Stimulated activated CD4-positive, alpha-beta T cell treated with anti-CD3 and anti-CD28 coated beads, Interleukin-1b, Interleukin-23, amount 100 ng/mL, for 1 hour (primary cell): ENCODE measurements at places on chromosomes 3 and 15.

DNA sequence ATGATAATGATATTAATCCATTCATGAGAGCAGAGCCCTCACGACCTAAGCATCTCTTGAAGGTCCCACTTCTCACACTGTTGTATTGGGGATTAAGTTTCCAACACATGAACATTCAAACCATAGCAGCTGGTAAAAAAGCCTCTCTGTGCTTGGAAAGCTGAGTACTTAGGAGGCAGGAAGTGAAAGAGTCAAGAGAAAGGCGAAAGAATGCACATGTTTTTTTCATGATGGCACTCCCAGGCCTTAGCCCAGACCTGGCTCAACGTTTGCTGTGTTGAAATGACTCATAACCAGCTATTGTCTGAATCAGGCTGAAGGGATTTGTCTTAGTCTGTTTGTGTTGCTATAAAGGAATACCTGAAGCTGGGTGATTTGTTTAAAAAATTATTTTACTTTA is 84.4 kb upstream of the RGMA start:
- DNase-seq = no peak

DNA sequence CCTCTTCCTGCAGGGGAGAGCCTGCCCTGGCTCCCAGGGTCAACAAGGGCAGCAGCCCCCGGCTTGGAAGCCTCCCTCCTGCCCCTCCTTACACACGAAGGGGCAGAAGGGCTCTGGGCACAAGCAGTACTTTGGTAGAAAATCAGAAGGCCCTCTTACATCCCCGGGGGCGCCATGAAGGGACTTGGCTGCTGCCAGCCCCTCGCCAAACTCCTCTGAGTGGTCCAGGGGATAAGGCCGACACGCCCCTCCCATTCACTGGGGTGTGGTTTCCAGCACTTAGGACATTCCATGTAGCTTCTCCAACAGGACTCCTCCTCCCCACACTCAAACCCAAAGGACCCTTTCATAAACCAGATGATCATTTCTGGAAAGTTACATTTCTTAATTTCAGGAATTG is 1.2 kb upstream of the ST8SIA2 start:
- DNase-seq = no peak

GRCh38 chr15:50044904-50045303 is 74.1 kb downstream of the ATP8B4 start:
- DNase-seq = no peak

DNA sequence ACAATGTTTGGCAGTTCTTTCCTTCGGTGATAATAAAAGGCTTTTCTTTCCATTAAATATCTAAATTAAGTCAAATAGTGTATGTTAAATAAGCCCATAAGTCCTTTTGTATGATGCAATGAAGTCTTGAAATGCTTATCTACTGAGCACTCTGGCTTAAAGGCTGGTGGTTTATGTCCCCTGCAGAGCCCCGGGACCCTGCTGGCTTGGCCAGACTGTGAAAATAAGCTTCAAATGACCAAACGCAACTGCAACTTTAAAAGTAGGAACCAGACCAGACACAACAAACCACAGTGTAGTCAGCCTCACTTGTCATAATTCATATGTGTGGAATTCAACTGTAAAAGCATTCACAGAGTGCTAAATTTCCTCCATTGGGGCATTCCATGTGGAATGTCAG is 72.5 kb downstream of the FOXP1 start:
- DNase-seq = no peak

GRCh38 chr15:47944637-47945288 is 176.0 kb upstream of the SLC24A5 start:
- no peak for DNase-seq

GRCh38 chr3:186160691-186161243 is 51.9 kb upstream of the ETV5 start:
- no peak for DNase-seq

DNA sequence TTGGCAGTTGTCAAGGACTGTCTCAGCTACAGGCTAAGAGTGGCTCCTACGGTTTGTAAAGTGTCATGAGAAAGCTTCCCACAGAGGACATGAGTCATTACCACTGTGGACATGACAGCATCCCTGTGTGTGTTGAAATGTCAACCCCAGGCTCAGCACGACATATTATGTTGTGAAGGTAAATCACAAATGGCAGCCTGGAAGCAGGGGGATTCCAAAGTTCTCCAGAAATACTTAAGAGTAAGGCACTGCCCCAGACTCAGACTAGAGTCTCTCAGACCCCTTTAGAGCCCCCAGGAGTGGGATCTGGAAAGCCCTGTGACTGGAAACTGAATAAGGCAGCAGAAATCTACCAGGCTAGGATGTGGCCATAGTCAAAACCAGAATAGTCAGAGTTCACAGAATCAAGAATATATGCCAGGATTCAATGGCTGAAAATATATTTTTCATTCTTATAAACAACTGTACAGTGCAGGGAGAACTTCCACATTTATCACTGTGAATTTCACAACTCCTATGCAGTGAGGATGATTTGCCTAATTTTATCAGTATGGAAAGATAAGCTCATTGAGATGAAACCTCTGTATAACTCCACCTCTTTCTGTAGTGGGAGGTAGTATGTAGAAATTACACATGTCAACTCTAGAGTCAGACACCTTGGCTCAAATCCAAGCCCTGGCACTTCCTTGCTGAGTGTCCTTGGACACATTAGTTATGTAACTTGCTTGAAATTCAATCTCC is 237.1 kb upstream of the CFAP20DC start:
- no peak for DNase-seq

- DNase-seq = no peak
Measured at GRCh38 chr3:37768107-37768809, 93.4 kb upstream of the CTDSPL start.

GRCh38 chr3:25427563-25427941 is 511 bp upstream of the RARB start:
- DNase-seq = no peak

DNA sequence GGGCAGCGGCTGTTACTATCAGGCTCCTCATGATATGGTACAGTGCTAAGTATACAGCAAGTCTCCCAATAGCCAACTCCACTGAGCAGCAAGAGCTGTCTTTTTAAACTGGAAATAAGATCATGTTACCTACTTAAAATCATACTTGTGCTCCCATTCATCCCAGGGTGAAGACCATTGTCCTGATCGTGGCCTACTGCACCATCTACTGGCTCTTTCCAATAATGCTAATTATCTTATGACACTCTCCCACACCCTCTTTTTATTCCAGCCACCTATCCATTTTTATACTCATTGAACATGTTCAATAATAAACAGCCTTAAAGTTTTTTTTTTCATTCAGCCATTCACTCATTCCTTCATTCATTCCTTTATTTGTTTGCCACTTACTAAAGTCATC is 117.7 kb downstream of the GBE1 start:
- no peak for DNase-seq

GRCh38 chr3:127949446-127950055 is 34.5 kb downstream of the KBTBD12 start:
- no peak for DNase-seq

GRCh38 chr15:75640483-75641178 is 607 bp upstream of the IMP3 start:
- no peak for DNase-seq
